ENCODE measurements at places on chromosomes 2 and 18.

- DNase-seq, result no peak
These were observed 247.7 kb upstream of the CCDC68 start for GRCh38 chr18:55206927-55207326.

DNA sequence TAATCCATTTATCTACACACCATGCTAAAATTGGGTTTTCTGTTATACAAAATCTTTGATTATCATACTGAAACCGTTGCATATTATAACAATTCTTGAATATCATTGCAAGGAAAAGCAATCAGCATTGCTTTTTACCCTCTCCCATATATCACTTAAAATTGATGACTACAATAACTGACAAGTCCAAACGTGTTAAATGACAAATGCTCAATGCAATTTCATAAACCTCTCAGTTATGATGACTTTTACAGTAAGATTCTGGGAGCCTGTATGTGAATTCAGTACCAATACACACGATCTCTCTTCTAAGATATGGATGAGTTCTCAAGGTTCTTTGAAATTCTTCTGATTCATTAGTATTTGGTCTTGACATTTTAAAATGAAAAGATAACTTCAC lies 368.5 kb upstream of the TRIB2 start:
- no peak for DNase-seq

DNA sequence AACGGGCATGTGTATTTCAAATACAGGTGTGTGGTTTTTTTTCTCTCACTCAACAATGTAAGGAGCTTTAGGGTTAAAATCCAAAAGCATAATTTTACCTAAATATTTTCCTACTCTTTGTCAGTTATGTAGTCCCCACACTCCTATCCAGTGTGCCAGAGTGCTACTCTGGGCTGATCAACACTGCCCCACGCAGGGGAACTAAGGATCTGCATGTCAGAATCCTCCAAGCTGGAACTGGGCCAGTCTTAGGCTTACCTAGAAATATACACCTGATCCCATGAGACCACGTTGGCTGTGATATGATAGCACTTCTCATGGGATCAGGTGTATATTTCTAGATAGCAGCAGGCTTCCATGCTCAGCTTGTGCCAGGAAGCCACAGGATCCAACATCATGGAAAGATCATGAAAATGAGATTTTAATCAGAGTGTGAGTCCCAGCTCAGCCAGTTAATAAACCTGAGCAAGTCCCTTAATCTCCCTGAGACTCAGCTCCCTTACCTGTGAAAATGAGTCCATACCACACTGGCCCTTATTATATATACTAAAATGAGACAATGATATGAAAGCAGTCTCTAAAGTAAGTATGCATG lies 29.7 kb downstream of the CCDC141 start:
- DNase-seq, result peak; percentile 26

DNA sequence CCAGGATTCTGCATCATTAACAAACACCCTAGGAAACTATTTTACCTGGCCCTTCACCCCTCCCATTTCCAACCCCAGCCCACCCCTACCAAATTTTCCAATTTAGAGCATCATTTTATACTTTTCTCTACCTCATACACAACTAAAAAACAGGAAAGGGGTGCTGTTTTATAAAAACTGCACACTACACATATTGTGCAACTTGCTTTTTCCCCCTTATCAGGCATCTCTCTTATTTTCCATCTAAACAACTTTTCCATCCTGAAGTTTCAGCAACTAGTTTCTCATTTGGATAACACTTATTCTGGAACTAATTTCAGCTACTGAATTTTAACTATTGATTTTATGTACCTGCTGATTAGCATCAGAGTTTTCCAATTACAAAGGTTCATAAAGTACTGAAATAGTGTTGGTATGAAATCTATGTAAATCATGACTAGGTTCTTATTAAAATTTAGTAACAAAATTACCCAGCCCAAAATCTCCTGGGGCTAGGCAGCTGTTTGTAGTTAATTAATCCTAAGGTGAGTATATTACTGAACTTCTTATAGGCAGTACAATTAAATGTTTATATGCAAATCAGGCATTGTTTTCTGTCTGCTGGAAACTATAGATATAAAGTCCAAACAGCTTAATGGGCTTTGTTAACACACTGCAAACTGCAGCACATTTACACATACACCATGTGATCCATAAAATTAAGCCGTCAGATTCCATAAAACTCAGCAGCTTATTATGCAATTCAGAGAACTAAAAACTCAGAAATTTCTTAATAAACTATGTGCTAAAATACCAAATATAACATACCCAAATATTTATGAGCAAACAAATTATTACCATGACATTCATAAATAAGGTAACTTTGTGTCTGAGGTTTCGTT lies 7.9 kb downstream of the SF3B1 start:
- DNase-seq, result no peak

GRCh38 chr2:240464514-240465241 lies 29.2 kb downstream of the GPC1 start:
- no peak for DNase-seq

GRCh38 chr2:65076345-65076710 lies 20.1 kb downstream of the CEP68 start:
- DNase-seq, result no peak

DNA sequence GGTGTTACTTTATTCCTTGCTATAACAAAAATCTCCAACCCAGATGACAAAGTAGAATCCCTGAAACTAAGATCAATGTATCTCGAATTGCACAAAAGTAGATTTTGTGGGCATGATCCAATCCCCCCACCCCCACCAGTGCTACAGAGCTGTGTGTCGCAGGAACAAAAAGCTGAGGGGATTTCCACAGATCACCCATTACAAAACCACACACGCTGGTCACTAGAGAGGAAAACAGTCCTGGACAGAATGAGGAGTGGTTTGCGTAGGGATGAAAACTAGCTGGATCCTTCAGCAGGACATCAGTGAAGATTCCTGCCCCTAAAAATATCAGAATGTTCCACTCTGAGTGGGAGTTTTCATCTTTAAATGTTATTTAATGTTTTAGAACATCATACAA lies 165.3 kb upstream of the STK17B start:
- no peak for DNase-seq

Measured in AML-193 (cell line).